Aorta (tissue), 5 donors: ENCODE measurements at places on chromosomes 16 and 17. TPM values are rescaled to one million over a fixed set of nuclear protein-coding genes. Genes with fewer than 3 reads are reported as not detected.

DNA sequence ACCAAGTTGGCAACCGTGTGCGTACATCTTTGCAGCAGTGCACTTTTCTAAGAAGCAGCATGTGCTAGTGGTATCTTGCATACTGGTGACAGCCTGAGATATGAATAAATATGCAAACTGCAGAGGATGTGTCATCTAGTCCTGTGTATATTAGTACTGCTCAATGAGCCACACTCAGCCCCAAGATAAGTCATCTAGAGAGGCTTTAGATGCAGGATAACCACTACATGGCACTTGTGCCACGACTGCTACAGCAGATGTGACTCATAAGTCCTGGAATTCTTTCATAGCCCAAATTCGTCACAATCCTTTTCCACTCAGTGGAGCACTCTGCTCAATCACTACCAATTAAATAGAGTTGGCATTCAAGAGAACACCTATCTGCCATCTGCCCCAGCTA is 171.5 kb downstream of the AXIN2 start:
- no peak for DNase-seq

GRCh38 chr16:30743716-30744115 is 4.5 kb upstream of the PHKG2 start:
- DNase-seq: no peak

Gene NPW
- 1.2 TPM for total RNA-seq

DNA sequence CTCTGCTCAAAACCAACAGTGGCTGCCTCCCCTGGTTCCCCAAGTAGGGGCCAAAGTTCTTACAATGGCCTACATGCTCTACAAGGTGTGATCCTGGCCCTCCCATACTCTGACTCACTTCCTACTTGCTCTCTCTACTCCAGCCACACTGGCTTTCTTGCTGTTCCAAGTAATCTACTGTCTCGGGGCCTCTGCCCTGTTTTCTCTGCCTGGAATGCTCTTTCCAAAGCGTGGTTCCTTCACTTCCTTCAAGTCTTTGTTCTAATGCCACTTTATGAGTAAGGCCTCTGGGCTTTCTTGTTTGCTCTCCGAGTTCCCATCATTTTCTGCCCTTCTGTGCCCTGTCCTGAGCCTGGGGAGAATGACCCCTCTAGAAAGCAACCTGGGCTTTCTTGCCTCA is 4.1 kb upstream of the CDH3 start:
- no peak for DNase-seq

Gene MYL4
- total RNA-seq: not detected

DNA sequence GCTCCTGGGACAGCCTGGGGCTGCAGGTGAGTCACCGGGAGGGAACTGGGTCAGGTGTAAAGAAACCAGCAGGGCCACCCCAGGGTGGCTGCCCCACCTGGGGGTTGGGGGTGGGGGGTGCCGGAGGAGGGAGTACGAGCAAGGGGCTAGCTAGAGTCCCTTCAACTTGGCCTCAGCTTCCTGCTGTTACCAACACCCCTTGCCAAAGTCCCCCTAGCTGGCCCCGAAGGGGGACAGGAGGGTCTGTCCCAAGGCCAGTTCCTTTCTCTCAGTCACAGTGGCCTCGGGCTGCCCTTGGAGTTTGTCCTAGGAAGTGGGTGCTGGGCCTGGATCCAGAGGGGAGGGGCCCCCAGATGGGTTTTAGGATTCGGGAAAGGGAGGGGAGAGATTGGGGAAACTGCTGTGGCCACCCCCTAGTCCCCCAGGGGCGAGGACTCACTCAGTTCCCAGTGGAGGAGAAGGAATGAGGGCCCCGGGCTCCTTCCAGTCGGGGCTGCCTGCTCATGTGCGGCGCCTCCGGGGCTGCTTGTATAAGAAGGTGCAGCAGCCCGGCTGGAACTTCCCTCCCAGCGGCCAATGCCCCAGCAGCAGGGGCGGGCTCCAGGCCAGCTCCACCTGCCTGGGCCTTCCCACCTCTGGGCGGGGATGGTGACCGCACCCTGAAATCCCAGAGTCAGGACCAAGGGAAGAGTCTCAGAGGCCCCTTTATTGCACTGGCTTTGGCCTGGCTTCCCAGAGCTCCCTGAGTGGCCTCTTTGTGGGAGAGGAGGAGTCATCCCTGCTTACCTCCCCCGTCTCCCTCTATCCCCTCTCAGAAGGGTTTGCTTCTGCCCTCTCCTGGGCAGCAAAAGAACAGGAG is 7.3 kb downstream of the ARHGAP27 start:
- peak; percentile 54 for DNase-seq

DNA sequence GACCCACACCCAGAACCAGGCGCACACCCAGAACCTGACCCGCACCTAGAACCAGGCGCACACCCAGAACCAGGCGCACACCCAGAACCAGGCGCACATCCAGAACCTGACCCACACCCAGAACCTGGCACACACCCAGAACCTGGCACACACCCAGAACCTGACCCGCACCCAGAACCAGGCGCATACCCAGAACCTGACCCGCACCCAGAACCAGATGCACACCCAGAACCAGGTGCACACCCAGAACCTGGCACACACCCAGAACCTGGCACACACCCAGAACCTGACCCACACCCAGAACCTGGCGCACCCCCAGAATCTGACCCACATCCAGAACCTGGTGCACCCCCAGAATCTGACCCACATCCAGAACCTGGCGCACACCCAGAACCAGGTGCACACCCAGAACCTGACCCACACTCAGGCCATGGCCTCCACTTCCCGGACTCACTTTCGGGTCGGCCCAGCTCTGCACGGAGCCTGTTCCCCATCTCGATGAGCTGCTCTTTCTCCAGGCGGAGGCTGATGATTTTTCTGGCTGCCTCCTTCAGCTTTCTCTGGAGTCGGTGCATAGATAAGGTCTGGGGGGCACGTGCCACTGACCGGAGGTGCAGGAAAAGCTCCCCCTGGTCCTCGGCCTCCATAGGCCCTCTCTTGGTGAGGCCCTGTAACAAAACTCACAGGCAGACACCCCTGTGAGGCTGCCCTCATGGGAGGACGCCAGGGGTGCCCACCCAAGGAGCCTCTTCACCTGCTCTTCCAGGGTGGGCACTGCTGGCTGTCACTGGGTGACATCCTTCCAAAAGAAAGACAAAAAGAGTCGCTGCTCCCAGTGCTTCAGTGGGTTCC is 53.3 kb upstream of the FASN start:
- no peak for DNase-seq

Gene FOXO3B
- total RNA-seq: 3.5 TPM

Gene BRD7
- 64.2 TPM for total RNA-seq

- DNase-seq: no peak
Observed at GRCh38 chr16:83162791-83163190, 536.0 kb downstream of the CDH13 start.

GRCh38 chr17:79053251-79053925 is 21.2 kb upstream of the ENGASE start:
- peak; percentile 26 for DNase-seq

Gene CYTH1
- total RNA-seq: 66.8 TPM

GRCh38 chr16:51409001-51409675 is 258.1 kb upstream of the SALL1 start:
- no peak for DNase-seq

Gene FMNL1
- total RNA-seq: 24.0 TPM

DNA sequence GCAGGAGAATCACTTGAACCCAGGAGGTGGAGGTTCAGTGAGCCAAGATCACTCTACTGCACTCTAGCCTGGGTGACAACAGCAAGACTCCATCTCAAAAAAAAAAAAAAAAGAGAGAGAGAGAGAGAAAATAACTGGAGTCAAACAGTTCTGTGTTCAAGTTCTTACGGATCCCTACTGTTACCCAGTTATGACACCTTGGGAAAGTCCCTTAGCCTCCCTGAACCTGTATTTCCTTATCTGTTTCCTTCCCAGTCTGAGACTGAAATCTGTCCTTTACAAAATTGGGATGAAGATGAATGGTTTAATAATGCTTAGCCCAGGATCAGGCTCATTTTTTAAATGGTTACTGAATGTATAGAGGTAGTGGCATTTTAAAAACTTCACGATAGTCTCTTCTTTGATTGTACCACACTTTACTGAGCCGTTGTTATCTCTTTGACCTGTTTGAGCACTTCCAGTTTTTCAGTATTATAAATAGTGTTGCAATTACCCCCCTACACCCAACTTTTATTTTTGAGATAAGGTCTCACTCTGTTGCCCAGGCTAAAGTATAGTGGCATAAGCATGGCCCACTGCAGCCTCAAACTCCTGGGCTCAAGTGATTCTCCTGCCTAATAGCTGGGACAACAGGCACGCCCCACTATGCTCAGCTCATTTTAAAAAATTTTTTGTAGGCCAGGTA is 17.1 kb downstream of the ZNF768 start:
- no peak for DNase-seq

Gene TRAPPC2L
- total RNA-seq: 27.8 TPM

GRCh38 chr17:1872976-1873375 is 43.2 kb downstream of the RPA1 start:
- DNase-seq: no peak

Gene CSNK2A2
- 42.5 TPM for total RNA-seq

DNA sequence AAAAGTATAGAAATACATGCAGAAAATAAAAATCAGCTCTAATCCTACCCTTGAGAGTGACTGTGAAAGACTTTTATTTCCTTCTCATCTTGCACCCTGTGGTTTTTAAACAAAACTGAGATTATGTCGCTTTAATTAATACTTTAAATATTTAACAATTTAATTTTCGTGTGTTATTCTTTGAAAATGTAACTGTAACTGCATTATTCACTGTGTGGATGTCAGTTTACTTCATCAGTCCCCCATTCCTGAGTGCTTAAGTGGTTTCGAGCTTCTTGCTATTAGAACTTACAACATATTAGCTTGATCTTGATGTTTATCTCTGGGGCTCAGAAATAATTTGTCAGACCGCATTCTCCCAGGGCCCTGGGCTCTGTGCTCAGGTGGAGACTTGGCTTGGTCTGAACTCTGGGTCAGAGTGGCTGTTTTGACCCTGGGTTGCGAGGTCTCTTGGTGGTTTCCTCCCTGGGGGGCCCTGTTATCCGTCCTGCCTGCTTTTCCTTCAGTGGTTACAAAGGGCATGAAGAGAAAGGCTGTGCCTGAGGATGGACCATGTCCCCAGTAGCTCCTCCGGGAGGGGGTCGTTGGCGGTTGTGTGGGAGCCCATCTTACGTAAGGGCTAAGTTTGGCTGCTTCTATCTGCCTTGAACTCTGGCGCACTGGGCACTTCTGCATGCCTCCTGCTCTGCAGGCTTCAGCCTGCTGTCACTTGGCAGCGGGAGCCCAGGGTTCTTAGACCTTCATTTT is 25.7 kb downstream of the AKAP1 start:
- no peak for DNase-seq

Gene MT1A
- 82.2 TPM for total RNA-seq

- no peak for DNase-seq
Observed at GRCh38 chr17:65762973-65763372, 201.5 kb upstream of the AXIN2 start.

GRCh38 chr17:60641126-60641525 is 36.5 kb upstream of the BCAS3 start:
- no peak for DNase-seq

GRCh38 chr17:48630925-48631692 is 5.0 kb upstream of the HOXB9 start:
- peak; percentile 33 for DNase-seq

- DNase-seq: no peak
Observed at GRCh38 chr17:32586666-32587065, 99.9 kb downstream of the CDK5R1 start.
